ENCODE measurements at places on chromosomes 5 and 9. TPM values are rescaled to one million over a fixed set of nuclear protein-coding genes. Genes with fewer than 3 reads are reported as not detected.

PRR16 gene
- not detected for total RNA-seq

ENHO gene
- total RNA-seq: 0.31 TPM

ECM2 gene
- not detected for total RNA-seq

CDHR2 gene
- total RNA-seq: 0.54 TPM

CCNI2 gene
- 2.2 TPM for total RNA-seq

TBC1D9B gene
- total RNA-seq: 153 TPM

PCDHA9 gene
- total RNA-seq: not detected

WNK2 gene
- total RNA-seq: 3.8 TPM

ZNF483 gene
- 8.2 TPM for total RNA-seq

ZMAT2 gene
- 72.1 TPM for total RNA-seq

CNTNAP3 gene
- not detected for total RNA-seq

MLANA gene
- not detected for total RNA-seq

FREM1 gene
- 0.23 TPM for total RNA-seq

DNA sequence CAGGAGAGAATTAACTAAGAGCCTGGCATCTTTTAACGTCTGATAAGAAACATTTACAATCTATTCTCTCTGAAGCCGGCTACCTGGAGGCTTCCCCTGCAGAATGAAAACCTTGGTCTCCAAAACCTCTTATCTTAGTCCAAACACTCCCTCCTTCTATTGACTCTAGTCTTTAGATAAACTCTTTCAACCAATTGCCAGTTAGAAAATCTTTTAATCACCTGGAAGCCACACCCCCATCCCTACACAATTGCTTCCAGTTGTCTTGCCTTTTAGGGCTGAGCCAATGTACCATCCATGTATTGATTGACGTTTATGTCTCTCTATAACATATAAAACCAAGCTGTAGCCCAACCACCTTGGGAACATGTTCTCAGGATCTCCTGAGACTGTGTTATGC is 1343.1 kb upstream of the C9orf72 start:
- no peak for DNase-seq

GRCh38 chr5:163377982-163378381 is 59.4 kb upstream of the CCNG1 start:
- no peak for DNase-seq

- DNase-seq: no peak
These were observed 263.5 kb upstream of the PTPRD start for GRCh38 chr9:10876333-10876732.

GRCh38 chr9:123309611-123310010 is 41.2 kb upstream of the STRBP start:
- DNase-seq: no peak

GRCh38 chr5:54243483-54244080 is 66.8 kb downstream of the ARL15 start:
- DNase-seq: no peak

DNA sequence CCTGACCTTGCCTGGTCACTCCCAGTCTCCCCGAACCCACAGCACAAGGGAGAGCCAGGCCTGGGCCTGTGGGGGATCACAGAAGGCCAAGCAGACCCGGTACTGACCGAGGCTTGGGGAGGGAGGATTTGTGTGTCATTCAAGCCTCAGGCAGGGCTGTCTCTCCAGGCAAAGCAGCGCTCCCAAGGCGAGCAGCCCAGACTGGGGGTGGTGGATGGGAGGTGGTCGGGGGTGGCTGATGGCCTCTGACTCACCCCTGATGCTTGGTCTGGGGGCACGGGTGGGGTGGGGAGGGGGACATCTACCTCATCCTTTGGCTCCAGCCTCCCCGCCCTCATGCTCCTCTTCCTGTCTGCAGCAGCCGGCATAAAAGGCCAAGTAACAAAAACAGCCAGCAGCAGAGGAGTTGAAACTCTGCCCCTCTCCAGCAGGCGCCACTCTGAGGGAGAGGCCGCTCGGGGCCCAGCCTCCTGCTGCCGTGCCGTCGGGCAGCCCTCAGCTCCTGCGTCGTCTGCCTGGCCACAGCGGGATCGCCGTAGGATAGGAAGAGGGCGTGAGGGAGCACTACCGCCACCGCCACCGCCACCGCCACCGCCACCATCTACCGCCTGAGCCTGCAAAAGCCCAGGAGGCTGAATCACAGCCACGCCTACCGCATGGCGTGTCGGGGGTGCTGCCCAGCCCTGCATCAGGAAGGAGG is 166.0 kb downstream of the OLFM1 start:
- no peak for DNase-seq

GRCh38 chr5:165370794-165371193 is 1865.4 kb downstream of the MAT2B start:
- no peak for DNase-seq

DNA sequence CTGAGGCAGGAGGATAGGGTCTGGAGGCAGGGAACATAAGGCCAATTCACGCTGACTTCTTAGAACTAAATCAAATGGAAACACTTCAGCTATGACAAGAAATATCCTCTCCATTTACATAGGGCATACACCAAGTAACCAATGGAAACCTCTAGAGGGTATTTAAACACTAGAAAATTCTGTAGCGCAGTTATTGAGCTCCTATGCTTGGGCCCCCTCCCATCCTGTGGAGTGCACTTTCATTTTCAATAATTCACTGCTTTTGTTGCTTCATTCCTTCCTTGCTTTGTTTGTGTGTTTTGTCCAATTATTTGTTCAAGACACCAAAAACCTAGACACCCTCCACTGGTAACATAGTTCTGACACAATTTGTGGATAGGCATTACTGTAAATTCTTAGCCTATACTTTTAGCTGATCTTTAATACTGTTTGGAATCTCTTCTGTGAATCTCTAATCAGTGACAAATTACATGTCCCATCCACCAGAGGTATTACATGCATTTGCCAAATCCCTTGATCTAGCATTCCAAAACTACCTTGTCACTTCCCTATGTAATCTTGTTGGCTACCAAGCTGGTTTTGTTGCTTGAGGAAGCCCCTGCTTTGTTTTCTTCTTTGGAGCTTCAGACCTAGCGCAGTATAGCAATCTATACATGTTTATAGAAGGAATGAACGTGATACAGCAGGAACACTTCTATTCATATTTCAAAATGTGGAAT is 61.6 kb downstream of the ST8SIA4 start:
- no peak for DNase-seq

GRCh38 chr9:127684576-127684975 is 22.2 kb upstream of the CFAP157 start:
- no peak for DNase-seq

- DNase-seq: no peak
These were observed 14.4 kb upstream of the AMACR start for GRCh38 chr5:34022121-34022705.

GRCh38 chr5:98962587-98962986 is 33.8 kb upstream of the CHD1 start:
- no peak for DNase-seq

DNA sequence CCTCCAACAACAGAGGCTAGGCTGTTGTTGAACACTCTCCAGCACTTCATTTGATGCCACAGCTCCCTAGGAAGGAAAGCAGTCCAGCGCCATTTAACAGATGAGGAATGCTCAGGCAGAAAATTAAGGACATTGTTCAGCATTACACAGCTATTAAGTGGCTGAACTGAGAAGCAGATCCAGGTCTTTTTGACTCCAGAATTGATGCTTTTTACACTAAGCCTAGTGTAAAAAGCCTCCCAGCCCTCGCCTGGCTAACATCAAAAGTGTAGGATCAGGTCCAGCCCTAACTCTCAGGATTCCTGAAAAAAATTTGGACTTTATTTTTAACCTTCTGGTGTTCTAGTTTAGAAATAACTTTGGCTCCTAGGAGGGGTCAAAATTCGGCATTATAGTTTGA is 106.4 kb upstream of the SMC5 start:
- DNase-seq: no peak

DNA sequence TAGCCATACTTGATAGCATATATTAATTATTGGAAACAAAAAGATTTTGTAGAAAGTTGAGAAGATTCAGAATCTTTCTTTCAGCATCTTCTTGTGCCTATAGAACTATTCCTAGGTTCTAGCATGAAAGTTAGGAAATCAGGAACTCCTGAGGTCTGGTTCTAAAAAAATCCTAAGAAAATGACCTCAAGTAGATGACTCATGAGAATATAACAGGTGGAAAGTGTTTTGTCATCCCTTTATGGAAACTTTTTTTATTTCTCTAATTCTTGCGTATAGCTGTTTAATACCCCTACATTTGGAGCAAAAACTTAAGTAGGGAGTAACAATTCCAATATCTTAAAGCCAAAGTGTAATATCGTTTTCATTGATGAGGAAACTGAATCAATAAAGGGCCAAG is 574.1 kb downstream of the NR2F1-AS1 start:
- no peak for DNase-seq

DNA sequence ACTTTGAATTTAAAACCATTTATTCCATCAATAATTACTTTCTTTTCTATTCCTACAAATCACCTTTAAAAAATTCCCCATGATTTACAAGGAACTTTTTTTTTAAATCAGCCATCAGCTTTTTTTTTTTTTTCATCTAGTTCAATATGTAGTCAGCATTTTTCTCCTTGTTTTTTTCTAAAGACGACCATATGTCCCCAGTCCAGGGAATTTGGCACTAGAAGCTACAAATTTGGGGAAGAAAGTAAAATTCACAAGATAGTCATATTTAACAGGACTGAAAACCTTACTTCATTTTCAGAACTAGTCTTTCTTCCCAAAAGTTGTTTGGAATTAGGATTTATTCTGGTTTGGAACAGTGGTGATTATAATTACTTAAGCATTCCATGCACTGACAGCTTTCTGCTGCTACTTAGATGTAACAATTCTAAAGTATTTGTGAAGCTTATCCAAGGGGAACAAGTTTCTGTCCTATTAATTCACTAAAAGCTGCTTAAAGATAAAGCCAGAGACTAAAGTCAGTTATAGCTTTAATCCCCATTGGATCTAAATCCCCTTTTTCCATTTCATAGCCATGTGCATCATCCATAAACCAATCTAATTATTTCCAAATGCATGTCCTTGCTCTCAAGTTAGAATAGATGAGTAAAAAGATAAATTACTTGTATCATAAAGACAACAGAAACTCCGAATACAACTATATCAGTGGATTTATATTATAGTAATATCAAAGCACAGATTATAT is 7.4 kb upstream of the SNCAIP start:
- no peak for DNase-seq

DNA sequence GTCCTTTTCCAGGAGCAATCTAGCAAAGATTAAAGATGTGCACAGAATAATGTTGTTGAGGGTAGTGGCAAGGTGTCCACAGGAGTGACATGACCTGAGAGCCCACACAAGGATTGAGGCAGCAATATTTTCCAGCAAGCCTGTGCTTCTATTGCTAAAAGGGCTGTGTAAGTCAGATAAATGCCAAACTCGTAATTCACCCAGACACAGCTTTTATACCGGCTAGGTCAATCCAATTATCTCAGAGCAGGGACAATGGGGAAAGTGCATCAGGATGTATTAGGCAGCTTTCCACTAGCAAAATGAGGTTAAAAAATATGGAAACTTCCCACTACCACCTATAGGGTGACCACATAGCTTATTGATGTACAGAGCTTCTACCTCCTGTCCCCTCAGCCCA is 34.8 kb upstream of the RAB3C start:
- no peak for DNase-seq

GRCh38 chr9:130900701-130901497 is 4.3 kb upstream of the QRFP start:
- DNase-seq: no peak

DNA sequence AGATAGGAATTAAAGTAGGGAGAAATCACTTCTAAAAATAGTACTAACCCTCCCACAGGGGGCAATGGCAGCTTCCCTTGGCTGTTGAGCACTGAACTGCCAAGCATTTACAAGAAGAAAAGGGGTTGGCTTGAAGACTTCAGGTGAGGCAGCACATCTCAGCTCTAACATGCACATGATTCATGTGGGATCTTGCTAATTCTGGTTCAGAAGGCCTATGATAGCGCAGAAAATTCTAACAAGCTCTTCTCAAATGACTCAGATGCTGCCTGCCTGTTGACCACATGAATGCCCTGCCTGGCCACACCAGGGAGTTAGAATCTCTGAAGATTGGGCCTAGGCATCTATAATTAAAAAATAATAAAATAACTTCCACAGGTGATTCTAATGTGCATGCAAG is 22.6 kb downstream of the CD180 start:
- no peak for DNase-seq

DNA sequence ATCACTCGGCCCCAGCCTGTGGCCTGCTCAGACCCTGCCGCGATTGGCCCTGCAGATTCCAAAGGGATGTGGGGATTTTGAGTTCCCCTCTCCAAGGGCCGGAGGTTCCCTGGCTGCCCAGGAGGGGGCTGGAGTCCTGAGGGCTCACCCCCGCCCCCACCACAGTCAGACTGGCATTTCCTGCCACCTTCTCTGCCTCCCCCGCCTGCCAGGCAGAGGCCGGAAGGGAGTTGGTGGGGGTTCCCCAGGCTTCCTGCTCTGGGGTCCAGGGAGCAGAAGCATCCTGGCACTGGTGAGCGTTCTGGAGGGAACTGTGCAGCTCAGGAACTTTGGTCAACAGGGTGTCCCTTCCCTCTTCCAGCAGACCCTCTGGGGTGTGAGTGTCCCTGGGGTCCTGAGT is 70.6 kb downstream of the RXRA start:
- peak; percentile 66 for DNase-seq

GRCh38 chr5:89967771-89968444 is 441.6 kb downstream of the CETN3 start:
- DNase-seq: no peak

GRCh38 chr5:139105621-139106071 is 92.5 kb downstream of the SIL1 start:
- no peak for DNase-seq

DNA sequence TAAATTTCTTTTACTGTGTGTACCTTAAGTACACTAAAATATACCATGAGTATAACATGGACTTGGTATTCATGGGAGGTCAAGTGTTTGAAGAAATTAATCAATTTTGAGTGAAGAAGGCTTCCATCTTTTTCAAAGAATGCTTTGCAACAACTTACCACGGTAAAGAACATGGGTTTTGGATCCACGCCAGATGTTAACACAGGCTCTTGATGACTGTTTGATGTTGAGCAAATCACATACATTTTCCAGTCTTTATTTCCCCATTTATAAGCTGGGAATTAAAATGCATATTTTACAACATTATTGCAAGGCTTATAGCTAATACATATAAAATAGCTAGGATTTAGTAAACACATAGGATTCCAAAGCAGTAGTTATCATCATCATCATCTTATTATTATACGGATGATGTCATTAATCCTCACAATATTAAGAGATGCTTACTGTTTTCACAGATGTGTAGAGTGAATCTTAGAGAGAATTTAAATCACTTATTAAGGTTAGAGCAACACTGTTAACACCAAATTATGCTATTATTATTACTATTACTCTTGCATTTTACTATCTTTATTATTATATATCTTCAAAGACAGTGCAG is 362.0 kb downstream of the PRELID2 start:
- DNase-seq: no peak
